ENCODE measurements at places on chromosomes 4 and X.

GRCh38 chr4:10688846-10689245, 4.3 kb upstream of the CLNK start:
- DNase-seq: no peak

DNA sequence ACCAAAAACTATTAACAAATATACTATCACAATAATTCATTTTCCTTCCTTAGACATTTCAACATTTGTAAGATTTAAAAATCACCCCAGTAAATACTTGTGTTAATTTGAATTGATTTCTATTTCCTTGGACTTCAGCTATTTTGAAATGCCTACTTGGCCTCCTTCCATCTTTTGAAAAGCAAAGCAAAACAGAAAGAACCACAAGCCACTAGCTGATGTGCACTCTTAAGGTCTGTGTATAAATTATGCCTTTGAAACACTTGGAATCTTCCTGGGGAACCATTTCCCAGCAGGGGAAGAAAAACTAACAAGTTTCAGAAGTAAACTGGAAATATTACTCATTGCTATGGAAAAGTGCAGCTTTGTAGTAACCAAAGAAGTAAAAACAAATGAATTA, 139.8 kb downstream of the CLCN4 start:
- no peak for DNase-seq

DNA sequence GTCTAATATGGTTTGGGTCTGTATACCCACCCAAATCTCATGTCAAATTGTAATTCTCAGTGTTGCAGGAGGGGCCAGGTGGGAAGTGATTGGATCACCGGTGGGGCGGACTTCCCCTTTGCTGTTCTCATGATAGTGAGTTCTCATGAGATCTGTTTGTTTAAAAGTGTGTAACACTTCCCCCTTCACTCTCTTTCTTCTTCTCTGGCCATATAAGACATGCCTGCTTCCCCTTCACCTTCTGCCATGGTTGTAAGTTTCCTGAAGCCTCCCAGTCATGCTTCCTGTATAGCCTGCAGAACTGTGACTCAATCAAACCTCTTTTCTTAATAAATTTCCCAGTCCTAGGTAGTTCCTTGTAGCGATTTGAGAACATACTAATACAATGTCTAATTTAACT, 19.7 kb upstream of the SCRG1 start:
- no peak for DNase-seq

GRCh38 chr4:26784207-26784865, 76.3 kb upstream of the STIM2 start:
- no peak for DNase-seq

DNA sequence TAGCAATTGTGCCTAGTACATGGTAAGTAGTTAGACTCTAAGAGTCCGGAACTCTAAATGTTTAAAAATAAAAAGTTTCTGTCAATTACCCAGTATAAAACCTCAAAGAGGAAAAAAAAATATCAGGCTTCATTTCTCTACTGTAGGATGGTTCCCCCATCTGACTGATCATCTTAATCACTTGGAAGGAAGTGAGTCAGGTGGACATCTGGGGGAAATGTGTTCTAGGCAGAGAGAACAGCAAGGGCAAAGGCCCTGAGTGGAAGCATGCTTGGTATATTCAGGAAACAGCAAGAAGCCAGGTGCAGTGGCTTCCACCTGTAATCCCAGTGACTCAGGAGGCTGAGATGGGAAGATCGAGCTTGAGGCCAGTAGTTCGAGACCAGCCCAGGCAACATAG, 2.9 kb upstream of the EIF1AX start:
- no peak for DNase-seq

DNA sequence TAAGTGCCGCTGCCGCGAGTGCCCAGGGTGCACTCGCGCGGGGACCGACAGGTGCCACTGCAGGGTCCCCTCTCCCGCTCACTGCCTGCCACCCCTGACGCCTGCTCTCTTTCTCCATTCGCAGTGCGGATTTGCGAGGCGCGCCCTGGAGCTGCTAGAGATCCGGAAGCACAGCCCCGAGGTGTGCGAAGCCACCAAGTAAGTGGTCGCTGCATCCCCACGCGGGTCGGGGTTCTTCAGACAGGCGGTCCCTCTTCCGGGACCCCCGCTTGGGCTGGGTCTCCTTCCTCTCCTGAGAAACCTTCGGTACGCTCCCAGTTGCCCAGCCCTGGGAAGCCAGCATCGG, 547 bp downstream of the GUCY1A1 start:
- no peak for DNase-seq

DNA sequence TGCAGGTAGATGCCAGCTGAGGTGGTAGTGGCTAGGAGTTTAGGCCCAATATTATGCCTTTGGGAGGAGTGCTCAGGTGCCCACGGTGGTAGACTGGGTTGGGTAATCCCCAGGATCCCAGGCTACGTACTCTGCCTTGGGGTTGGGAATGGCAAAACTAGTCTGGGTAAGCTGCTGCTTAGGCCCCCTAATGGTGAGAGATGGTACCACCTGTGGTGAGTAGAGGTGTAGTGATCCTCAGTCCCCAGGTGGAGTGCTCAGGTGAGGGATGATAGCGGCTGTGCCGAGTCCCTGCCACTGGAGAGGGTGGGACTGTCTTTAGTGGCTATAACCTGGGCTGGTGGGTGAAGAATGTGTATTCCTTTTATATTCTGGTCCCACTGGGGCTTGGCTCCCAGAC, 75.2 kb downstream of the IL1RAPL2 start:
- DNase-seq: no peak

DNA sequence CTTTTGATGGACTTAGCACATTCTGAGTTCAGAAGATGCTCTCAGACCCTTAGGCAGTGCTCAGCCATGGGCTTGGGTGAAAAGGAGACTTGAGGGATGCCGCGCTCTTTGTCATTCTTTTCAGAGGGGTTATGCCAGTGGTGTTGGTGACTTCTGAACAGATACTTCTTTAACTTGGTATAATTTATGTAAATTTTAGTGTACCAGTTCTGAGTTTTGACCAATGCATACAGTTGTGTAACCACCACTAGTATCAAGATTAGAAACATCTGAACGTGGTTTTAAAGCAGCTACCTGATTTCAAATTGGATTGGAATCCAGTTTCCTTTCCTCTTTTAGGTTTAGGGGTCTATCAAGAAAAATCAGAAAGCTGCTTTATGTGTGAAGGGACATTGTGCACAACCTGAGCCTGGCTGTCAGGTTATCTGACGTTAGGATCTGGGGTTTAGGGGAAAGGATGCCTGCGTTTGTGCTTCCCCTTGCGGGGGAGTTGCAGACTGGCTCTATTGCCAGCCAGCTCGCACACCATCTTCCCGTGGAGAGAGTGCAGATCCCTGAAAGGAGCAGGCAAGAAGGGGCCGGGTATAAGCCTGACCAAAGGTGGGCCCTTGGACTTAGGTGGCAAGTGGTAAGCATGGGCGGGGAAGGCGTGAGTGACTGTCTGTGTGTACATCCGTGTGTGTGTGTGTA, 19.0 kb downstream of the SMS start:
- no peak for DNase-seq

- DNase-seq: no peak
These were observed 96.4 kb upstream of the TRPC5OS start for GRCh38 chrX:111779582-111779981.

GRCh38 chr4:144611850-144612249, 34.1 kb upstream of the HHIP start:
- no peak for DNase-seq

GRCh38 chr4:152563209-152563608, 27.3 kb upstream of the FBXW7 start:
- no peak for DNase-seq

DNA sequence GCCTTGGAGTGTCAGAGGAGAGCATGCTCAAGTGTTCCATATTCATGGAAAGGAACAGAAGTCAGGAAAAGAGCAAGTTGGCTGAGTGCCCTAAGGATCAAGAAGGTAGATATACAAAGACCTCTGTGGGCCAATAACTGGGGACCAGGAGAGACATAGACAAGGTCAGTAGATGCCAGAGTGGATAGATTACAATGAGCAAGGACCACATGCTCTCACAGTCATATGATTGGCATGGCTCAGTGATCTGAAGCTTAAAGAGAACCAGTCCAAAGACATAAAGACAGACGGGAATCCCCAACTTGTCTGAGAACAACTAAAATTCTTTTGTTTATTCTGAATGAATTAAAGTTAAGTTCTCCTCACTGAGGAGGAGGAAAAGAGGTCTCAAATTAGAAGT, 289.7 kb downstream of the HS3ST1 start:
- no peak for DNase-seq
